Omental fat pad (tissue), 4 donors: ENCODE measurements at places on chromosomes 4 and X. TPM values are rescaled to one million over a fixed set of nuclear protein-coding genes. Genes with fewer than 3 reads are reported as not detected.

Gene TIMM17B
- total RNA-seq: 13.7 TPM

Gene GRIA2
- total RNA-seq: not detected

Gene RP2
- 17.3 TPM for total RNA-seq

Gene BEX5
- total RNA-seq: 5.8 TPM

Gene S100P
- not detected for total RNA-seq

Gene VEGFD
- total RNA-seq: 1.1 TPM

Gene DMRTC1
- not detected for total RNA-seq

Gene PCDH19
- 0.74 TPM for total RNA-seq

Gene ZNF827
- 5.8 TPM for total RNA-seq

Gene CASP3
- total RNA-seq: 22.2 TPM

Gene CHRDL1
- 264 TPM for total RNA-seq

Gene GABRE
- 93.3 TPM for total RNA-seq

Gene SCD5
- 16.5 TPM for total RNA-seq

DNA sequence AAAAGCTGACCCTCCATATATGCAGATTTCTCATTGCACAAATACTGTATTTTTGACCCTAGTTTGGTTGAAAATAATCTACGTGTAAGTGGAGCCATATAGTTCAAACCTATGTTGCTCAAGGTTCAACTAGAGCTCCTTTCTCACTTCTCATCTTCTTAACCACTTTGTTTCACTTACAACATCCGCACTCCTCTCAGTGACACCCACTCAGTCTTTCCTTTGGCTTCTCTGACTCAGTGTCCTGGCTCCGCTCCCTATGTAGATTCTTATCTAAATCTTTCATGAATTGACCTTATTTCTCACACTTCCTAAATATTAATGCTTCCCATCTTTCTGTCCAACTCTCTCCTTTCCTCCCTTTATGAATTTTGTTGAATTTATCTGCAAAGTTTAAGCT, 32.9 kb upstream of the DKK2 start:
- no peak for DNase-seq

DNA sequence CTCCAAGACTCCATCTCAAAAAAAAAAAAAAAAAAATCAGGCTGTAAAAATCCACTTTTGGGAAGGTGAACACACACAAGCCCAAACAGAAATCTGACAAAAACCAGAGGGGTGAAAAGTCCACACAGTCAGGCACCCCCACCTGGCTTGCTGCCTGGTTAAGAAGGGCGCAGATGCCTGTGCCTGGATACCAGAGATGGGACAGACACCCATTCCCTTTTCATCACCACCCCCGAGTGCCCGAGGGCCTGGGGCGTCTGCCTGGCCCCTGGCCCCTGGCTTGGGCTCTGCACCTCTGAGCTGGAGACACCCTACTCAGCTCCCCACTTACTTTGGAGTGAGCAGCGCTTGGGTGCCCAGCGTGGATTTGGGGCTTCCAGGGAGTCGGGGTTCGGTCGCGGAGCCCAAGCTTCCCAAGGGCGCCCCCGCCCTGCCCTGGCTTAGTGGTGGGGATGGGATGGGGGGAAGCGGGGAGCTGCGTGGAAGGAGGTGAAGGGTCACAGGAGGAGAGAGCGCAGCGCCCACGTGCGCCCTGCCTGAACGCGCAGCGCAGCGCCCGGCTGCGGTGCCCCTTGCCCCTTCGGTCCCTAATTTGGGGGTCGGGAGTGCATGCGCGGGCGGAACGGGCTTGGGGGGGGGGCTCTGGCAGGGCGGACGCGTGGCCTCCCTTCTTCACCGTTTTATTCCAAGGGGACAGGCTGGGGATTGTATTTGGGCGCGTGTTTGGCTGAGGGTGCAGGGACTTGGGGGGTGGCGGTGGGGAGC, 11.3 kb downstream of the SHOX start:
- no peak for DNase-seq

DNA sequence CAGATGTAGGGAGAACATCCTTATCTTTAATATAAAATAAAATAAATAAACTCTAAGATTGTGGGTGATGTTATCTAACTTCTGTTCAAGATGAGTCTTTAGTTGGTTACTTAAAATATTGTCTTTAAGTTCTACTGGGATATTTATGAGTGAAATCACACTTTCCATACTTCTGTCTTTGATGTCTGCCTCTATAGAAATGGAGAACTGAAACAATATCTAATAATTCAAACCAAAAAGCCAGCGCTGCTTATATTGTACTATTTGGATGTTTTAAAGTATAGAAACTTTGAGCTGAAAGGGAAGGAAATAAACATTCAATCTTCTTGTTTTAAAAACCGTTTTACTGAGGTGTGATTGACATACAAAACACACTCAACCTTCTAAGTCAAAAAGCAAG, 44.8 kb upstream of the RPS6KA3 start:
- DNase-seq: no peak

DNA sequence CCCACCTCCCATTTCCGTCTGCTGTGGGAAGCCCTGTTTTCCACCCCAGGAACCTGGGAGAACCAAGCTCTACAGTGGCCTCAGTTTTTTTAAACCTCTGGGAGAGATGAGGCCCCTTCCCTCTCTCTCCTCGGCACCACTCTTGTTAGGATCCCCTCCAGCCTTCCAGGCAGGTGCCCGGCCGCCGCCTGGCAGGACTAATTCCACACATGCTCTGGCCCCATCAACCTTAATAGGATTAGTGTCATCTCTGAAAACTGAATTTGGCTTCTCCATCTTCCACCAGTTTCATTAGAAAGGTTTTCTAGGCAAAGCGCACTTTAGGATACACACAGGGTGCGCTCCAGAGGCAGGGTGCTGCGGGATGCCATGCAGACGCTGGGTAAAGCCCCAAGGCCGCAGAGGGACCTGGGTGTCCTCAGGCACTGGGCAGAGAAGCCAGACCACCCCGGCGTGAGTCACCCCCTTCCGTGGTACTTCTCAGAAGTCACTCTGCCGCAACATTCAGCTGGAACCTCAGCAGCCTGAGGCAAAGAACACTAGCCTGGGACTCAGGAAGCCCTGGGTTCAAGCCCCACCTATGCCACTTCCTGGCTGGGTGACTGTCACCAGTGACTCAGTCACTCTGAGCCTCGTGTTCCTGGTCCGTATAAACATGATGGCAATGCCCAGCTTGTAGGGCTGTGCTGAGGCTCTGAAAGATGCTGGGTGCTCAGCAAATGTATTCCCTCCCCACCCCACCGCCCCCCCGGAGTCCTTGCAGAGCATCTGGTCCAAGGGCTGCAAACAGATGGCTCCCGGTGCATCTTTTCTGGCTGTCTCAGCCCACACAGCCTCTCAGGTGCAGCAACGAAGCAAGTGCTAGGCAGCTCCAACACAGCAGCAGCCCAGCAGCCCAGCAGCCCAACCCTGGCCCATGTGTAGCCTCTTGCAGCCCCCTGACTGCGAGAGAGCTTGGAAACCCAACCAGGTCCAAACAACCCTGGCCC, 29.1 kb downstream of the PPP2R2C start:
- DNase-seq: no peak

GRCh38 chrX:23773601-23774175, 9.3 kb upstream of the SAT1 start:
- DNase-seq: no peak

DNA sequence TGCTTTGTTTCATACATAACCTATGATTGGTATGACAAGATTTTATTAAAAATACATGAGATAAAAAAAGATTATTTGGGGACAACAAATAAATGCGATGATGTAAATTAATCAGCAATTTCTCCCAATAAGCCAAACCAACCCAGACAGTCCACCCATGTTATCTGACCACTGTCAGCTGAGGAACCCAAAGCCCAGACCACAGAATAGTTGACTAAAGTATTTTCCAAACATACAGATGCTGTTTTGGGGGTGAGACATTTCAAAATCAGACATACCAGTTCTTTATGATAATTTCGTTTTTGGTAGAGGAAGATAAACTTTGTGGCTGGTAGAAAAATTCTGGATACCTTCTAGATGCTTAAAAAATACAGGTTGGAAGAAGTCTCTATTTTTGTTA, 650.8 kb upstream of the FAM241A start:
- DNase-seq: no peak

DNA sequence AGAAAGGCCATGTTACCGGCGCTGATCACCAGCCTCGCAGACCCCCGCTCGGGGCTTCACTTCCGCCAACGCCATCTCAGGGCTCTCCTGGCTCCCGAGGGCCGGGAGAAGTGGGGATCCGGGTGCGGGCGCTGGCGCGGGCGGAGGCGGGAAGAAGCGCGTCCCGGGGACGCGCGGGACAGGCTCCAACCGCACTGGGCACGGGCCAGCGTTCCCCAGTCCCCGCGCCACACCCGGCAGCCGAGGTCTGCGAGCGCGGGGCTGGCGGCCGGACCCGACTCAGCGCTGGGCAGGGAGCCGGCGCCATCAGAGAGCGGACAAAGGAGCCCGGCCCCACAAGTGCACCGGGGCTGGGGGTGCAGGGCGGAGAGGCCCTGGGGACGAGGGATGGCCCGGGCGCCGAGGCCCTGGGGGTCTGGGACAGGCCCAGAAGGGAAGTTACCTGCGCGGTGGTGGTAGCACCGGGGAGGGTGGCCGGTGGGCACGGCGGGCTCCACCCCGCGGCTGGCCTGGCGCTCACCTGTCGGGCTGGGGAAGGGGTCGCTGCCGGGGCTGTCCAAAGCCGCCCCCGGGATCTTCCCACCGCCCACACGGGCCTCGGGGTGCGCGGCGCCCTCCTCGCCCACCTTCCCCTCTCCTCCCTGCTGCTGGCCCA, 449 bp downstream of the CTPS2 start:
- DNase-seq: no peak

DNA sequence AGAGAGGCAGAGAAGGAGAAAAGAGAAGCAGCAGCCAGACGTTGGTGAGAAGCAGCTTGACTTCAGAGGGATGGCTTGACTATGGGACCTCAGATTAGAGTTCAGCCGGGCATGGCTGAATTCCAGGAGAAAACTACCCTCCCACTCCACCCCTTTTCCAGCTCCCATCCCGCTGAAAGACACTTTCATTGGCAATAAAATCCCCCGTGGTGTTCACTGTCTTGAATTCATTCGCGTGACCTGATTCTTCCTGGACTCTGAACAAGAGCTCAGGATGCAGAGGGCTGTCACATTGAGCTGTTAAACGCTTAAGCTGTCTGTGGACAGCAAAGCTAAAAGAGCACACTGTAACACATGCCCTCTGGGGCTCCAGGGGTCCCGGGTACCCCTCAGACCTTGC, 1575.3 kb upstream of the AGA start:
- no peak for DNase-seq

- DNase-seq: no peak
Measured at GRCh38 chr4:92520563-92520962, 216.8 kb downstream of the GRID2 start.

GRCh38 chr4:122930862-122931261, 8.5 kb upstream of the NUDT6 start:
- DNase-seq: no peak

DNA sequence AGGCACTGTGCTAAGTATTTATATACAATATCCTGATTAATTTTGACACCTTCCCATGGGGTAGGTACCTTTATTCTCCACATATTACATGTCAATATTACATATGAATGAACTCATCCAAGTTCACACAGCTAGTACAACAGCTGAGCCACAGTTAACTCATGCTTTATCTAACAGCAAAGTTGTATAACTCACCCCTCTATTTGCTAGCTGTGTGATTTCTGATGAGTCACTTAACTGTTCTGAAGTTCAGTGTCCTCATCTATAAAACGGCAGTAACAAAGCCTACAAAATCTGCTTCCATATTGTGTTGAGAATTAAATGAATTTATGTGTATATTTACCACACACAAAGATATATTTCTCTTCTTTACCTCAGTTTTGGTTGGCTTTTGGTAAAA, 48.2 kb upstream of the KDR start:
- DNase-seq: no peak

- no peak for DNase-seq
Measured at GRCh38 chr4:9919047-9919446, 102.2 kb downstream of the SLC2A9 start.

DNA sequence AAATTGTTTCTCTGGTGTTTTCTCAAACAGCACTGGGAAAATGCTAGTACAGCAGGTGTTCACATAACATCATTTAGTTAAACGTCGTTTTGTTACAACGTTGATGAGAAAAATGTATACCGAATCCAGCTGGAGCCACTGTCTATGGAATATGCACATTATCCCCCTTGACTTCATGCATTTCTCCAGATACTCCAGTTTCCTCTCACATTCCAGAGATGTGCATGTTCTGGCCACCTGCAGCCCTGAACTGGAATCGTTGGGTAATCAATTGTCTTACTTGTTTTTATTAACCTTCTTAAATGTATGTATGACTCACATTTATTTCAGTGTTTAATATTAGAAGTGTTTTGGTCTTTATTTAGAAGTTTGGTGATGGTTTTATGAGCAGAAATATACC, 18.4 kb upstream of the ODAM start:
- DNase-seq: no peak

- no peak for DNase-seq
Measured at GRCh38 chr4:13535708-13536361, 8.5 kb downstream of the NKX3-2 start.

DNA sequence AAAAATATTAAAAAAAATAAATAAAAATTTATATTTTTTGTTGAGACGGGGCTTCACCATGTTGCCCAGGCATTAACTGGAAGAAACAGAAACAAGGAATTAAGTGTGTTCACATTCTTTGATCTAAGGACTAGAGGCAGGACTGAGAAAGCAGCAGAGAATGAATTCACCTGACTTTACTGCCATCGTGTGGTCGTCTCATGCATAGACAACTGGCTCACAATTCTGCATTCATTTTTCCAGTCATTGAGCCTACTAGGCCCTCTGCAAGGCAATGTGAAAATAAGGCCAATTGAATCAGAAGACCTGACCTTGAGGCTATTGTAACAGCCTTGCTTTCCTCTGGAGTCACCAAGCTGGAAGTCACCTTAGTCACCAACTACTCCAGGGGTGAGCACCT, 37.4 kb downstream of the LHFPL1 start:
- no peak for DNase-seq

DNA sequence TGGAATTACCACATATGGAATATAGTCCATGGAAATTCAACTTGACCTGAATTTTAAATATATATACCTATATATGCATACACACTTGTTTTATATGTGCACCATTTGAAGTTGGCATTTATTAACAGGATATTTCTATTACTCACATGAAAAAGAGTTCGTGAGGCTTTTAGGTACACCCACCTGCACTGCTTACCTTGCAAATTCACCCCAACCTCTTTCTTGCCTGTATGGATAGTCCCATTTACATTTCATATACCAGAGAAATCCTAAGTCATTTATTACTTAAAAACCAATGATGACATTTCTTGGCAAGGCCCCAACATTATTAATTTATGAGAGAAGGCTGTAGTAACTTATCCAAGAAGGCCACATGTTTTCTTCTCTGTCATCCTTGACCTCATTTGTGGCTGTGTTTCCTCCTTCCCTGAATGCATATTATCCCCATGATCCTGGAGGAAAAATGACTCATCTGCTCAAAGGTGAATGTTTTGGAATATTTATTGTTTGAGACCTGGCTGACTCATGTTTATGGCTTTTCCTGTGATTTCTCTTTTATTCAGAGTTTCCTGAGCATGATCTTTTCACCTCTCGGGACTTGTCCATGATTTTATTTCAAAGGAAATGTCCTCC, 62.2 kb upstream of the FAM241A start:
- DNase-seq: no peak

DNA sequence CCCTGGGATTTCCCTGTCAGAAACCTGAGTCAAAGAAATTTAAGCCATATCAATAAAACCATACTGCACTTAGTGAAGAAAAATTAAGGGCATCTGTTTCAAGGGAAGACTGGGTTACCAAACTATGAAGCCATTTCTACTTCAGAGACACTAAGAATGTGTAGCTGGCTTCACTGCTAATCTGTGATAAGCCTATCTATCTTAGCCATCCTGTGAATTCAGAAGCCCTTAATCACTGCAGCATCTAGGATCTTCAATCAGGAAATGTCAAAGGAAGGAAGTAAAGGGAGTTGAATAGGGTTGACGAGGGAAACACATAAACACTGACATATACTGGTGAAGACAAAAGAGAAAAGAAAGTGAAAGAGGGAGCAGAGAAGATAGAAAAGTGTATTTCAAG, 777.6 kb upstream of the DIAPH2 start:
- DNase-seq: no peak
